NCI-H226 (cell line): ENCODE measurements at places on chromosomes 2 and 18.

GRCh38 chr2:174632841-174633622 lies 35.4 kb upstream of the WIPF1 start:
- DNase-seq, result no peak

- no peak for DNase-seq
Measured at GRCh38 chr18:61894751-61895524, 2.1 kb upstream of the RNF152 start.

- DNase-seq, result no peak
Measured at GRCh38 chr2:29834036-29834540, 87.3 kb downstream of the ALK start.

DNA sequence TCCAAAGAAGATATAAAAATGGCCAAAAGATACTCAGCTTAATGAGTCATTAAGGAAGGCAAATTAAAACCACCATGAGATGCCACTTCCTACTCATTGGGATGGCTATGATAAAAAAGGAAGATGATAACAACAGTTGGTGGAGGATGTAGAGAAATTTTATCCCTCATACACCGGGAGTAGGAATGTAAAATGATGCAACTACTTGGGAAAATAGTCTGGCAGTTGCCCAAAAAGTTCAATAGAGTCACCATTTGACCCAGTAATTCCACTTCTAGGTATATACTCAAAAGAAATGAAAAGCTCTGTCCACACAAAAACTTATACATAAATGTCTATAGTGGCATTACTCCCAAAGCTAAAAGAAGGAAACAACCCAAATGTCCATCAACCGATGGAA lies 10.1 kb upstream of the SULT1C2 start:
- DNase-seq, result peak; percentile 51

GRCh38 chr2:221588306-221588985 lies 16.3 kb upstream of the EPHA4 start:
- DNase-seq, result no peak

DNA sequence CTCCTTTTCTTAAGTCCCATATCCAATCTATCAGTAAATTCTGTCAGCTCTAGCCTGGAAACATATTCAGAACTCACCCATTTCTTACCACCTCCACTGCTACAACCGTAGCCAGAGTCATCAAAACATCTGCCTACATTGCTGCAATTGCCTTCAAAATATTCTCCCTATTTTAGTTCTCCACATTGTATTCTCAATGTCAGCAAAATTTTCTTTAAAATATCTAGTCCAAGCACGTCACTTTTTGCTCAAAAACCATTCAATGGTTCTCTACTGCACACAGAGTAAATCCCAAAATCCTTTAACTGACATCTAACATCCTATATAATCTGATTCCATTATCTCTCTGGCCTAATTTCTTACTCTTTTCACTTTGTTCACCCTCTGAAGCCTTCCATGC lies 68.5 kb upstream of the ERBB4 start:
- no peak for DNase-seq

DNA sequence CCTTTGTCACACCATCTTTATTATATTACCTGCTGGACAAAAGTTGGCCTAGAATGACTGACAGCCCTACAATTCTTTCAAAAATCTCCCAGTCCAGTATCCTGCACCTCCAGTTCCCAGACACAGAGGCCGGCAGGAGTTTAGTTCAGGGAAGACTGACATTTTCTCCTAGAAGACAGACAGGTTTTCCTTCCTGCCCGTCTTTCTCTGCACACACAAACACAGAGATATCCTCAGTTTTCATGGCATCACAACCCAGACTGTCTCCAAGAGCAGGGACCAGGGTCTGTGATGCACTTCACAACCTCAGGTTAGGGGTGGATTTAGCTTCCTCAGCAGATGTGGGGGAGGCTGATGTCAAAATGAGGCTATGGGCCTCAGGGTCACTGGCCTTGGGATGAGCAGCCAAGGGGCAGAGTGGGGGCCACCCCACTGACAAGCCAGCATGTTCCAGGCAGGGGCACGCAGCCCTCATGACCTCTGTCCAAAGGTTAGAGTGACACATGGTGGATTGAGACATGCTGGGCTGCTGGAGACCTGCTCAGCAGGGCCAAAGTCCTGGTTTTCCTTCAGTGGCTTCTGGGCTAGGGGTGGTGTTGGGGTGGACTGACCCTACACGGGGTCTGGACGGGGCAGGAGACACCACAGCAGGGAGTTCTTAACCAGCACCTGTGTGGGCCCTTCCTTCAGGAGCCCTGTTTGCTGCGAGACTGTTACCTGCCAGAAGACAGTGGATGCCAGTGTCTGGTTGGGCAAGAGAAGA lies 70.5 kb downstream of the SFXN5 start:
- DNase-seq, result no peak

DNA sequence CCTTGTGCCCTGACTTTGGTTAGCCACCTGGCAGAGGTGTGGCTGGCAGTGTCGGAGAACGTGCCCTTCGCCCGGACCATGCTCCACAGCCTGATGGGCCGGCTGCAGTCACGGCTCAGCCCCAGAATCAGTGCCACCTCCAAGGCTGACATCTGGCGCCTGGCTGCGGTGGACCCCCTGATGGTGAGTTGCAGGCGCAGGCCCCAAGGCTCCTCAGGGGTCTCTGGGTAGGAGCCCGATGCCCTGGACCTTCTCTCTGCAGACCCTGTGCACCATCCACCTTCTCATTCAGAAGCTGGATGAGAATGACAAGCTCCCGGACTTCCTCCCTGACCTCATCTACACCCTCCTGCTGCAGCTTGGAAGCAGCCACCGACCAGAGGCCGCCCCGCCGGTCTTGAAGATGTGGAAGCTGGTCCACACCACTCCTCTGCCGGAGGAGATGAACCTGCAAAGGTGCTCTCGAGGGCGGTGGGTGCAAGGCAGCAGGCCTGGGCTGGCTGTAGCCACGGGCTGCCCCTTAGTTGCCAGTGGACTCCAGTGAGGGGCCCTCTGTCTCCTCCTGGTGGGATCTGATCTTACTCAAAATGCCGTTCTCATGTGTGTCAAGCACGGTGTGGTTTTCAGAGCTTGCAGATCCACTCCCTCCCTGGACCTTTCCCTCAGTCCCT lies 32.1 kb downstream of the HJURP start:
- DNase-seq, result no peak

DNA sequence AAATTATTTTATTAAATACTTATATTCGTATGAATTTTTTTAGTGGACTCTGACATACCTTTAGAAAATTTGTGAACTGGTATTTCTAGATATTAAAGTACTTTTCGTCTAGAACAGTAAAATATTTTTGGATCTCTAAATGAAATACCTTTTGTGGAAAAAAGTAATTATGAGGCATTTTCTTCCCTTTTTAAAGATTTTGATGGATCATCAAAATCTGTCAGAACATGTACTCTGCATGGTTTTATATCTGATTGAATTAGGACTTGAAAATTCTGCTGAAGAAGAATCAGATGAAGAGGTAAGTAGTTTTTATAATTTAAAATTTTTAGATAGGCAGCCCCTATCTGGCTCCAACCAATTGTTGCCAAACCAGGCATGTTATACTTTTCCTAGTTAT lies 118.8 kb downstream of the UBR3 start:
- no peak for DNase-seq

DNA sequence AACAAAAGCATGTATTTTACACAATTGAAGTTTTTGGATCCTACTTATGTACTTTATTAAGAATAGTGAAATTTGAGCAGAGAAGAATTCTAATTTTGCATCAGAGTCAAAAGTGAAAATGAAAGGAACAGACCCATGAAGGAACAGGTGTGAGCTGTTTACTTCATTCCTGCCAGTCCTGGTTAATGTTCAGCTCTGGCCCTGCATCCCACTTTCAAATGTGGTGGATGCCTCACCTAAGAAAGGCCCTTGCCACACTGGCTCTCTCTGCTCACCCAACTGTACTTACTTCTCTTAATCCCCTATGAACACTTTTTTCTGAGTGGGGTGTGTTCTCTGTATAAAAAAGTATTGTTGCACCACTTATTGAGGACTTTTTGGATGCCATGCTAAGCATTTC lies 22.2 kb downstream of the FAM110C start:
- DNase-seq, result no peak

GRCh38 chr2:241909769-241910168 lies 40.2 kb downstream of the RTP5 start:
- DNase-seq, result no peak
